ENCODE measurements at places on chromosomes 6 and 20. TPM values are rescaled to one million over a fixed set of nuclear protein-coding genes. Genes with fewer than 3 reads are reported as not detected.

OR2B3 gene
- not detected for total RNA-seq

LY6G6F gene
- not detected for total RNA-seq

PTPRT gene
- not detected for total RNA-seq

POU3F2 gene
- not detected for total RNA-seq

TNF gene
- not detected for total RNA-seq

PPP1R18 gene
- 44.5 TPM for total RNA-seq

PDE7B gene
- 25.4 TPM for total RNA-seq

OXT gene
- 0.39 TPM for total RNA-seq

CRIP3 gene
- total RNA-seq: not detected

UST gene
- total RNA-seq: 19.5 TPM
